Activated CD4-positive, alpha-beta memory T cell treated with anti-CD3 and anti-CD28 coated beads for 36 hours (primary cell): ENCODE measurements at places on chromosomes 3 and 15. TPM values are rescaled to one million over a fixed set of nuclear protein-coding genes. Genes with fewer than 3 reads are reported as not detected.
A peak's percentile ranks its signal among the peaks of the same experiment; 100 is the strongest.

Gene PDZRN3
- not detected for total RNA-seq

Gene FETUB
- not detected for total RNA-seq

Gene NOX5
- total RNA-seq = 0.02 TPM

Gene ZDHHC23
- total RNA-seq = 6.6 TPM

Gene CHRNB4
- not detected for total RNA-seq

Gene CACNA1D
- 0.53 TPM for total RNA-seq

Gene SRGAP3
- total RNA-seq = 2.2 TPM

Gene SLC9C1
- total RNA-seq = not detected

Gene ADAMTS7
- total RNA-seq = 0.10 TPM

DNA sequence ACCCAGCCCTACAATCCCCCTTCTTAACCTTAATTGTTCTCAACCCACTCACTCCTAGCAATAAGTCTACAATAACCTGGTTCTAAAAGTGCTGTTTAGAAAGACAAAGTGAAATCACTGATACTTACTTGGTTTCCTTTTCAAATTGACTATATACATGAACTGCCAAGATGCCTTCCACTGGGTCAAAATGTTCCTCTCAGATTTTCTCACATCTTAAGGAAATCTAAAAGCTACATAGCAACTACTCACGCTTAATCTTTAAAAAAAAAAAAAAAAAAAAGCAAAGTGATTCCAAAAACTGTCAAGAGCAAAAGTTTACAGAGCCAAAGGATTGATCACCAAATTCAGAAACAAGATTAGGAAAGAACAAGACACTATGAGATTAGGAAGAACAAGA lies 68.7 kb upstream of the MAP4 start:
- no peak for DNase-seq

DNA sequence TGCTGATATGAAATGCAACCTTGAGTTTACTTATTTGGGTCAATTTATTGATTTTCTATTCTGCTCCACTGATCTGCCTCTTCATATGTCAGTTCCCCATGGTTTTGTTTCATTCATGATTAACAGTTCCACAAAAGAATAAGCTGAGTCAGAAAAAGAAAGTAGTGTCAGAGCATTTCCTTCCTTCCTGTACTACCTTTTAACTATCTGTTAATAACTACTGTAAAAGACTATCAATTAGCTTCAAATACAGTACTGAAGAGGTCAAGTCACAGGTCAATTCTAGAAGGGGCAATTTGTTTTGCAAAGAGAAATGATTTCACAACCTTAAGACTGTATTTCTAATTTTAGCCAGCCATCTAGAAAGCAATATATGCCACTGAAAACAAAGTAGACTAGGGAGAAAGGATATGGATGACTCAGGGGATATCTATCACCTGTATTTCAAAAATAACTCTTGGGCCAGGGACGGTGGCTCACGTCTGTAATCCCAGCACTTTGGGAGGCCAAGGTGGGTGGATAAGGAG lies 129.5 kb downstream of the TFDP2 start:
- no peak for DNase-seq

GRCh38 chr3:13300546-13301285 lies 119.4 kb downstream of the NUP210 start:
- no peak for DNase-seq

GRCh38 chr3:139671107-139671506 lies 6.7 kb downstream of the NMNAT3 start:
- DNase-seq = no peak

- no peak for DNase-seq
Observed at GRCh38 chr3:123700791-123701722, 116.2 kb upstream of the HACD2 start.

- no peak for DNase-seq
Observed at GRCh38 chr3:113103588-113103987, 107.8 kb upstream of the BOC start.

DNA sequence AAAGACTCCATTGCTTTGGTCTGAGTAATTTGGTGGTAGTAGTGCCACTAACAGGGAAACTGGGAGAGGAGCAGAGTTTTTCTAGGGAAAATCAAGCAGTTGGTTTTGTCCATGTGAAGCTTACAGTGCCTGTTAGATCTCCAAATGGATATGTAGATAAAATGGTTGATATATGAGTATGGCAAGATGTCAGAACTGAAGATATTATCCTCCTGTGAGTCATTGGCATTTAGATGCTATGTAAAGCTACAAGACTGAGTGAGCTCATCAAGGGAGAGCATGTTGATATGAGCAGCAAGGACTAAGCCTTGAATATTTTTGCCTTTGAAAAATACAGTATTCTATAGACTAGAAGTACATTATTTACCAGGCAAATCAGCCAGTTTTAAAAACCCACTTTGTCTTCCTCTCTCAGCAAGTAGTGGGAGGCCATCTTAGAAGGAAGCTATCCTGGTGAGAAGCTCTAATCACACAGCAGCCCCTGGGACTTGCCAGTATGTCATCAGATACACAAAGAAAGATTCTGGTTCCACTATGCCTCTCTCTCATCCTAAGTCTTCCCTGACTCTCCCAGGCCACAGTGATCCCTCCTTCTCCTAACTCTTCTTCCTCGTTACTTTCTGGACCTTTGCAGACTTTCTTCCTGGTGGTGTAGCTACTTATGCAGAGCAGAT lies 77.4 kb upstream of the ANKRD28 start:
- no peak for DNase-seq

DNA sequence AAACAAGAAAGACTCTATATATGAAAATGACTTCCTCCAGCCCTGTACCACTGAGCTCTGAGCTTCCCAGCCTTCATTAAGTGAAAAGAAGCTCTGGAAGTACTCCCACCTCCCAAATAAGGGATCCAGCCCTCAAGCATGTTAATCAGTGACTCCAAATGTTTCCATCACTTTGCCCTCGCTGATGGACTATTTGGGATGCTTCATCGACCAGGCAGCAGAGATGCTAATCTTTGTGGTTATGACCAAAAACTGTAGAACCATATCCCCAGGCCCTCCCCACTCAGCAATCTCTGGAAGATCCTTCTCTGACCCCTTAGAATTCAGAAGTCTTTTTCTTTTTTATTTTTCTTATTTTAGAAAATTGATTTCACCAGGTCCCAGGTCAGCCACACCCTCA lies 2.3 kb upstream of the CTDSPL start:
- no peak for DNase-seq

- no peak for DNase-seq
Observed at GRCh38 chr3:71536376-71536965, 47.1 kb downstream of the FOXP1 start.

- DNase-seq = no peak
Observed at GRCh38 chr3:27335571-27335970, 33.6 kb downstream of the NEK10 start.

GRCh38 chr3:4752201-4753072 lies 226.8 kb upstream of the BHLHE40 start:
- DNase-seq = no peak

GRCh38 chr3:8579096-8579495 lies 65.5 kb downstream of the SSUH2 start:
- DNase-seq = no peak

GRCh38 chr3:38549957-38550840 lies 54.1 kb downstream of the EXOG start:
- DNase-seq = peak; percentile 4

DNA sequence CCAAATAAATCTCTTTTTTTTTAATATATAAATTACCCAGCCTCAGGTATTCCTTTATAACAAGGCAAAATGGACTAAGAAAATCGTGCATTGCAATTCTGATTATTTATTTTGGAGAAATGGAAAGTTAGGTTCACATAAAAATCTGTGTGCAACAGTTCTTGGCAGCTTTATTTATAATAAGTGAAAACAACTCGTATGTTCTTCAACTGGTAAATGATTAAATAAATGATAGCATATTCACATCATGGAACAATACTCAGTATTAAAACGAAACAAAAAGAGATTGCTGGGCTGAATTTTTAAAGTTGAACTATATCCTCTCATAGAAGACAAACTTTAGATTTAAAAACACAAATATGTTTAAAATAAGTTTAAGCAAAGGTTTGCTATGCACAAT lies 176.3 kb upstream of the ZNF385D start:
- no peak for DNase-seq

GRCh38 chr3:40237889-40238571 lies 71.5 kb upstream of the EIF1B start:
- DNase-seq = no peak

GRCh38 chr3:128998561-128998960 lies 2.5 kb upstream of the EFCC1 start:
- no peak for DNase-seq

DNA sequence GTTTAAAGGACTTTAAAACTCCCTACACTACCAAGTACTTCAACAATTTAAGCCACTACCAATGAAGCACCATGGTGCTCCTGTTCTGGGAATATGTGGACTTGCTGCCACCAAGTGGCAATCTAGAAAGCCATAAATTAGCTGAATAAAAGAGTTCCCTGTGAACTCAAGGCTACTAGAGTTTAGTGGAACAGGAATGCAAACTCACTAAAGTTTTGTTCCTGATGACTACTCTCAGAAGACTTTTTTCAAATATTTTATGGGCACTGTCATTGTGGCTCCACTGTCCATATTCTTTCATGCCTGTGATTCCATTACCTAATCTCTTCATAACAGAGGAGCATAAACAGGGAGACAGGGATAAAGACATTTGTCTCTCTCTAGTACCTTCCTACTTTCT lies 63.9 kb downstream of the TMCC1 start:
- peak; percentile 31 for DNase-seq

DNA sequence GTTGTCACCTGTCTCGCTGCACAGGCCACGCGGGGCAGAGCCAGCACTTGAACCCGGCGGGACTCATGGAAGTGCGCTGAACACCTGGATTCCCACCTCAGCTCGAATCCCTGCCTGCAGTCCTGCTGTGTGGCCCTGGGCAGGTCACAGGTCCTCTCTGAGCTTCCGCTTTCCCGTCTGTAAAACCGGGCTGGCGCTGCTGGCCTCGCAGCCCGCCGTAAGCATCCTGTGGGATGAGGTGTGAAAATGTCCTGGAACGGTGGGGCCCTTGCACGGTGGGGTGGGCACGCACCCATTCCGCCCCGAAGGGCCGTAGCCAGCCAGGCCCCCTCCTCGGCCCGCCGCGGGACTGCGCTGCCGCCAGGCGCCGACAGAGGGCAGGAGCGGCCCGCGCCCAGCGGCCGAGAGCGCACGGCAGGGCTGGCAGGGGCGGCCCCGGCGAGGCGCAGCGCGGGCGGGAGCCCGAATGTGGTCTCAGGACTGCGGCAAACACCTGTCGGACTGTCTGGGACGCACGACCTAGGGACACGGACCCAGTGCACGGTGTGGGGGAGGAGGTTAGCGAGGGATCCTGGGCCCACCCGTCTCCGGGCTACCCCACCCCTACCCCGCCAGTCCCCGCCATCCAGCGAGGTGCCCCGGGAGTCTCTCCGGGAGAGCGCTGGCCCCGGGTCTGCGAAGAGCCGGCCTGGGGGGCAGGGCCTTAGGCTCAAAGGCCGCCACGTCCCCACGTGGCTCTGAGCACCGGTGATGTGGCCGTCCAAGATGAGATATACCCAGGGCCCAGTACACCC lies 40.4 kb downstream of the DNAJB8 start:
- peak; percentile 62 for DNase-seq

- DNase-seq = peak; percentile 49
Observed at GRCh38 chr3:150227839-150228238, 180.3 kb upstream of the TSC22D2 start.
